ENCODE measurements at places on chromosomes 7 and 10.
A peak's percentile ranks its signal among the peaks of the same experiment; 100 is the strongest.

DNA sequence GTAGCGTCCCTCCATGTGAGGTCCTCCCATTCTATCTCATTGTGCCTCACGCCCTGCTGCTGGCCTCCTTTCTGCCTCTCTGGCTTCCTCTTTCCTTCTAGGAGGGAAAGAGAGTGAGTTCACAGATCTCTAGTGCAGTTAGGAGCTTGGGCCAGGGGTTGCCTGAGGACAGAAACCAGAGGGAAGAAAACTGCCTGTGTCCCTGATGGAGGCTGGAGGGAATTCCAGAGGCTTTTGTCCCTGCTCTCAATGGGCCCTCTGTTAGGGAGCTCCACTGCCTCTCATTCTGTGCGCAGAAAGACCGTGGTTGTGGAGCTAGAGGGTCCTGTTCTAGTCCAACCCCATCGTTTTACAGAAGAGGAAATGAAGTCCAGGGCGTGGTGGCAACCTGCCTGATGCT is 4.6 kb downstream of the MARVELD1 start:
- no peak for DNase-seq

- DNase-seq: no peak
Observed at GRCh38 chr10:49649294-49649693, 30.2 kb upstream of the C10orf53 start.

- peak; percentile 42 for DNase-seq
Observed at GRCh38 chr7:17298102-17298839, at the start of gene AHR. Gene AHR, plus strand, starts transcription at chr7:17298652. Its CDS starts 613 bp downstream, at chr7:17299265.

- no peak for DNase-seq
Observed at GRCh38 chr10:62506371-62506770, 132.2 kb downstream of the ZNF365 start.

GRCh38 chr10:118547282-118547681 is 48.2 kb downstream of the PRLHR start:
- no peak for DNase-seq

- DNase-seq: no peak
Observed at GRCh38 chr10:95133997-95134396, 60.0 kb upstream of the ACSM6 start.

DNA sequence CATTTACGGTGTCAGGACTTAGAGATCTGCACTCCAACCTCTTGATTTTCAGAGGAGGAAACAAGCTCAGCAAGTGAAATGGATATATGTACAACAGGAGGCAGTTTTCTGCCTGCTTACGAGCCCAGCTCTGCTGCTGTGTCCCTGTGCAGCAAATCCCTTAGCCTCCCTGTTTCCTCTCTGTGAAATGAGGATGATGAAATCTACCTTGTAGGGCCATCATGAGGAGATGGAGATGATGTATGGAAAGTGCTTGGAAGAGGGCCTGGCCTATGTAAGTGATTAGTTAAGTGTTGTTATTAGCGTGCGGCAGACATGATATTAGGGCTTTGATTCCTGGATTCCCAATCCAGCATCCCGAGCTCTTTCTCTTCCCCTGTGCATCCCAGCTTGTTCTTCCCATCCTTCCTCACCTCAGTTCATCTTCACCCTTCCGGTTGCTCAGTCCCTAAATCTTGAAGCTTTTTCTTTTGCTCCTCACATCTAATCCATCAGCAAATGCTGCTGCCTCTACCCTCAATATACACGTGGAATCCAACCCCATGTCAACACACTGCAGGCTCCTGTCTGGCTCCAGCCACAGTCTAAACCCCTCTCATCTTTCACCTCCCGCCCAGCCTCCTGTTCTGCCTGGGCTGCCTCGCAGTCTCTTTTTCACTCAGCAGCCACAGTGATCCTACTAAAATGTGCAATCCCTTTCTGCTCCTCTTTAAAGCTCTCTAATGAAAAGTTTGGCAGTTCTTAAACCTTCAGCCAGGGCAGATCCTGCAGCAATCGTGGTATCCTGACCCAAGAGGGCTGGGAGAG is 113.8 kb downstream of the MARCHF5 start:
- DNase-seq: no peak

GRCh38 chr10:72034040-72034499 is 54.3 kb downstream of the SPOCK2 start:
- no peak for DNase-seq

DNA sequence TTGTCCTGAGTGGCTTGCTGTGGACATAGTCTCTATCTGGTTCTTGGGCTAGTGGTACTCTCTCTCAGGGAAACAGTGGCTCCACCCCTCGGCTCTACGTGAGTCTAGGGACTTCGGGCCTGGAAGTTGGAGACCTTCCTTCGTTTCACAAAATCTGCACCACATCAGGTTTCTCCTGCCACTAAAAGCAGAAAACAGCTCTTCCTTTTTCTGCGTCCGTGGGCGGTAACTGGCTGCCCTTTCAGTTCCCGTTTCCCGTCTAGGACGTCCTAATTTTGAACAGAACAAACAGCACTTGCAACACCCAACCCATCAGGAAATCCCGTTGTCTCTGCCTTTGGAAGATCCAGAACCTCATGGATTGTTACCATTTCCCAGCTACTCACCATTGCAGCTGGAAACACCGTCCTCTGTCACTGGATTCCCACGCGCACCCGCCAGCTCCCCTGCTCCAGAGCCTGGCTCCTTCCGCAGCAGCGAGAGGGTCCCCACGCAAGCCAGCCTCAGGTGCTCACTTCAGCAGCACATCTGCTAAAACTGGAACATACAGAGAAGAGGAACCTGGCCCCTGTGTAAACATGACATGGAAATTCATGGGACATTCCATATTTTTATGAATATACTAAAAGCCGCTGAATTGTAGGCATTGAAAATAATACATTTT is 311.4 kb upstream of the AKR1E2 start:
- peak; percentile 10 for DNase-seq

DNA sequence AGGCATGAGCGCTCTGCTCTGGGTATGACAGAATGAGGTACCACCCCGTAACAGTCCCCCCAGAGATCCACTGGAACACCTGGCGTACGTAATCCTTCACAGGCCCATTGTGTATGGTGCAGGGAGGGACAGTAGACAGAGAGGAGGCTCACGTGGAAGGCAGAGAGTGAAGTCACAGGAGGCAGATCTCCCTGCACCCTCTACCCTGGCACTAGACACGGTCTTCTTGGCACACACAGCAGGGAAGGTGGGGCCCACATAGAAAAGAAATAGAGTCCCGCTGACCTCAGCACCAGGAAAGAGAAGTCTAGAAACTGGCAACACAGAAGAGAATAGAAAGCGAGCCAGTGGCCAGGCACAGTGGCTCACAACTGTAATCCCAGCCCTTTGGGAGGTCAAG is 51.9 kb downstream of the SLC29A4 start:
- DNase-seq: no peak

DNA sequence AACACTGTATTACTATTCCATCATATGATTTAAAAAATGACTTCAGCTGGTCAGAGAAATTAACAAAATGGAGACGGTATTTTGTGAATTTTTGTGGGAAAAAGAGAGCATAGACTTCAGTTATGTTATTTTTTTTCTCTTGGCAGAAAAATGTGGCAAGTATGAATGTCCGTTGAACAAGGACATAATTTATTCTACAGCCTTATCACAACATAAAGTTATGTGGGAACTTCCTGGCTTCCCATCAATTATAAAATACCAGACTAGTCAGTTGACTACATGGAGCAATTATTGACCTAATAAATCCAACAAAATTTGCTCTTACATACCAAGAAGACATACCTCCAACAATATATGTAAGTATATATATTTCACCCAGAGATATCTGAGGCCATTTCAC is 88.6 kb upstream of the PPP1R3A start:
- DNase-seq: no peak

DNA sequence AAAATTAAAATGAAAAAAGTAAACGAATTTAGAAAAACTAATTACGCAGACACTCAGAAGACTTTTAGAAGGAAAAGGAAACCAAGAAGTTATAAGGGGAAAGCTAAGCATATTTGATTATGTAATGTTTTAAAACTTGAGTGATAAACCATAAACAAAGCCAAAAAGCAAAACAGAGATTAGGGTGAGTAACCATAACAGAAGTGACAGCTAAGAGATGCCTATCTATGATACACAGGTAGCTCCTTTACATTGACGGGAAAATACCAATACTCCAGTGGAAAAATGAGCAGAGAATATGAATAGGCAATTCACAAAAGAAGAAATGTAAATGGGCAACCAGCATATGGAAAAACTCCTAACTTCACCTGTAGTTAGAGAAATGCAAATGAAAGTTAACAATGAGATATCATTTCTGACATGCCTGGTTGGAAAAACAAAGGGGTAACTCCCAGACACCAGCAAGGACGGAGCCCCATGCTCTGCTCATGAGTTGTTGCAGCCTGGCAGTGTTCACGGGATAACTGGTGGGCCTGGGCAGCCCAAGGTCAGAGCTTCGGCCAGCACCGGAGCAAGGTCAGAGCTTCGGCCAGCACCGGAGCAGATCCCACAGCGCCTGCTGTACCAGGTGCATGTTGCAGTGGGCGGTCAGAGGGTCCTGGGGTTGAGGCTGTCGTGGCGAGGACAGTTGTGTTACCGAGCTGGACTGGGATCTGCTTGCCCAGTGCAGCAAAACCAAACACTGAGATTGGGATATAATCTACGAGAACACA is 58.9 kb downstream of the ALOX5 start:
- no peak for DNase-seq

- DNase-seq: no peak
Observed at GRCh38 chr10:65291286-65291685, 1634.5 kb upstream of the LRRTM3 start.

DNA sequence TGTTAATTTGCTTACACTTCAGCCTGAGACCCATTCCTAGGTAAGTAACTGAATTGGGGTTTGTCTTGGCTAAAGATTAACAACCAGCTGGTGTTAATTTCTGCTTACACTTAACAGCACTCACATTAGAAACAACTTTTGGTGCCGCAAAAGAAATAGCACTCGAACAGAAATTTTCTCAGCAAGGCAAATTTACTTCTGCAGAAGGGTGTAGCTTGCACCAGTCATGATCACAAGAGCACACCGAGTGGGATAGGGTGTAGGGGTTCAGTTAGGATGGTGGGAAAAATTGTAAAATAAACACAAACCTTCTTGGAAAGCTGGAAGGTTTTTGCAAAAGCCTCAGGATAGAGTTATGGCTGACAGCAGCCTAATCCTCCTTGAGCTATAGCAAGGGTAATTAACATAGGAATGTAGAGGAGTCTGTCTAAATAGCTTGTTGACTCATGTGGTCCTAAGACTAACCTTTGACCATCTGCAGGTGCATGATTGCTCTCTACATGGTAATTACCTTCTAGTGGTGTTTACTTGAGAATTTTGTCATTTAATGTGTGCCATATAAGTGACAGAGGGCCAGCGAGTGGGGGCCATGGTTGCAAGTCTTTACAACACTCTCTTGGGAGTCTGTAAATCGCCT is 67.8 kb upstream of the CDK13 start:
- DNase-seq: no peak

DNA sequence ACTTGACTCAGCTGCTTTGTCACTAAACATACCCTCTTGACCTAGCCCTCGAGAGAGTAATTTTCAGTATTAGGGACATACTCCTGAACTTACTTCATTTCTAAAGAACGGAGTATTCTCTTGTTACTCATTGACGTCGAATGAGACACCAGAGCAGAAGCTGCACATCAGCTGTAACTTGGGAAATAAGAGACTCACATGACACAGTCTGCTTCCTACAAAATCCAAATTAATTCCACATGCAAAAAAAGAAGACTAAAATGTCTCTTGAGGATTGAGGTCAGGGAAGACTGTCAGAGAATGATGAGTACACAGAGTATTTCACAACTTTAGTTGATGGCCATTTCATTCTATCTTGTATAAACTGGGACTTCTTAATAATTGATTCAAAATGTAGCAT is 114.7 kb upstream of the EGFR start:
- no peak for DNase-seq

Data from GM19239 (cell line).